ENCODE measurements at places on chromosomes 16 and 17. TPM values are rescaled to one million over a fixed set of nuclear protein-coding genes. Genes with fewer than 3 reads are reported as not detected.

RAP1GAP2 gene
- 28.4 TPM for total RNA-seq

CLEC18B gene
- 2.3 TPM for total RNA-seq

TRPV3 gene
- 2.8 TPM for total RNA-seq

PPP1R27 gene
- not detected for total RNA-seq

KRTAP4-4 gene
- not detected for total RNA-seq

TBX21 gene
- 0.23 TPM for total RNA-seq

CCDC144A gene
- total RNA-seq = 20.5 TPM

KRTAP3-1 gene
- not detected for total RNA-seq

INPP5K gene
- 37.1 TPM for total RNA-seq

KRTAP4-8 gene
- not detected for total RNA-seq

TUBG1 gene
- 24.9 TPM for total RNA-seq

RAC3 gene
- total RNA-seq = 122 TPM

WNT9B gene
- 1.2 TPM for total RNA-seq

C17orf67 gene
- total RNA-seq = 3.2 TPM

LSM12 gene
- 36.7 TPM for total RNA-seq

GALR2 gene
- total RNA-seq = not detected

ZNF598 gene
- 7.8 TPM for total RNA-seq

CCL8 gene
- not detected for total RNA-seq

C17orf107 gene
- 3.0 TPM for total RNA-seq

SDR42E2 gene
- total RNA-seq = 0.23 TPM
